Neural crest cell (in vitro differentiated cells): ENCODE measurements at places on chromosomes 3 and 15. TPM values are rescaled to one million over a fixed set of nuclear protein-coding genes. Genes with fewer than 3 reads are reported as not detected.

Gene DZIP1L
- 26.6 and 28.1 TPM in 2 replicates for total RNA-seq

DNA sequence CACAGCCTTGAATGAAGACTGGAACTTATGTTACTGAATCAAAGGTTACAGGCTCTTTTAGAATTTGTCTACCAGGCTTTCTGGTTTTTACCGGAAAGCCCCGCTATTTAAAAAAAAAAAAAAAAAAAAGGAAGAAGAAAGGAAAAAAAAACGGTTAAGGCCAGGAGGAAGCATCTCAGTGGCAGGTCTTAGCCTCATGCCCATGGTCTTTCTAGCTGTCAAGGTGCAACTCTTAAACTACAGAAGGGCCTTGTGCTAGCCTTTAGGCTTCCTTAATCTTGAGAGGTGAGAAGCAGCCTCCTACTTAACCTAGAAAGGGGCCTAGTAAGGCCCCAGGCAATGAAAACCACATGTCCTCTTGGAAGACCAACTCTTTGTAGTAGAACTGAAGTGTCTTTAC is 77.5 kb downstream of the TBC1D5 start:
- no peak for DNase-seq

DNA sequence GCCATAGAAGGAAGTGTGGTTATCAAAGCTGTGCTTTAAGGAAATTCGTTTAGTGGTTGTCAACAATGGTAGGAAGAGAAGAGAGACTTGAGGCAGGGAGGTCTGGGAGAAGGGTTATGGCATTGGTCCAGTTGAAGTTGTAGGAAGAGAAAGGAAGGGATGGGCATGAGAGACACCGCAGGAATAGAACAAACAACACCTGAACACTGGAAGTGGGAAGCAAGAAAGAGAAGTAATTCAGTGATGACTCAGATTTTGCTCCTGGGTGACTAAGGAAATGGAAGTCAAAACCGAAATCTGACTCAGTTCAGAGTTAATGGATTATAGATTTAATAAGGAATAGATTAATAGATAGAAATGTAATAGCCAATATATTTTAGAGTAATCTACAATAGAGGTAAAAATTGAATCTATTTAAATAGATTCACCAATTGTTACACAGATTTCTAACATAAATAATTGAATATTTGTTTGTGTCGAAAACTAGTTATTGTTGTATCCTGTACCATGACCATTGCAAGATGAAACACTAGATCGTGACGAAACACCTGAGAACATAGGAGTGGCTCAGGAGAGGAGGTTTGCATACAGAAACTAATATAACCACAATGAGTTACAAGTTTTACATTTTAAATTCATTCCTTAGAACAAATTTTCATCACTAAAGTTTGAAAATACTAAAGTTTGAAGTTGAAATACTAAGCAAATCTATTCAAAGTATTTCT is 36.0 kb downstream of the THBS1 start:
- DNase-seq: no peak

DNA sequence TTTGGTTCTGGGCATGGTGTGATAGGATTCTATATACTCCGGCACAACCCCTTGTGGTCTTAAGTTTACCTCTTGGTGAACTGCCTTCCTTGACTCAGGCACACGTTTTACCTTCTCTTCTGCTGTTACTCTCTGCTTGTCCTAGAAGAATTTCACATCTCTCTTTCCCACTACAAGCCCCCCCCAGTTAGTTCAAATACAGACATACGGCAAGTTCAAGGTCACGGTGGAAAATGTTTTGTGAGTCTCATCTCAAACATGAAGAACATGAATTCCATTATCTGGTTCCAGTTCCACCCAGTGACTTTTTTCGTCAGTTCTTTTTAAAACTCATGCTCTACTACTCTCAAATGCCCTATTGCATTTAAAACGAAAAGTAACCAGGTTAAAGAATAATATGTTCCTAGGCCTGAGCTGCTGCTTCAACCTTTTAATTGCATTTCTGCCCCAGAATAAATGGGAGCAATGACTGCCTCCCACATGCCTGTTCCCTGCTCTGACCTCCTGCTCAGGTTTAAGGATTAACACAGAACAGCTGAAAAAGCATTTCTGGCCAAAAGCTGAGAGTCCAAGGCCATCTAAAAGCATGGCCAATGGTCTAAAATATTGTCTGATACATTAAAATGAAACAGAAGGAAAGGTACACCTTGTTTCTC is 132.8 kb downstream of the OSBPL10 start:
- no peak for DNase-seq

DNA sequence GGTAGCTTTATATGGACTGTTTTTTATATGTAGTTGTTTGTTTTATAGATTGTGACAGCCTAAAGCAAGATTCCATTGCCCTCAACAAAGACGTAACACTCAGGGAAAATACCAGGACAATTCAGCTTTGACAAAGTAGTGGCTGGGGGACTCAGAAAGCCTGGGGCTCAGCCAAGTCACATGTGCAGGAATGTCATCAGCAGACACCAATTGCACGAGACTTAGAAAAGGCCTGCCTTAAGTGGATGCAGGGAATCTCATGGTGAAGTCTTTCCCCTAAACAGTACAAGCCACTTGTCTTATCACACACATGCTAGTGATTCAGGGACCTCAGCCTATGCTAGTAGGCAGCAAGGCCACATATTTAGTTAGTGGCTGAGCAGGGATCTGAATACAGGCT is 381.8 kb upstream of the THBS1 start:
- no peak for DNase-seq

GRCh38 chr3:111610612-111611054 is 15.5 kb upstream of the ZBED2 start:
- no peak for DNase-seq

DNA sequence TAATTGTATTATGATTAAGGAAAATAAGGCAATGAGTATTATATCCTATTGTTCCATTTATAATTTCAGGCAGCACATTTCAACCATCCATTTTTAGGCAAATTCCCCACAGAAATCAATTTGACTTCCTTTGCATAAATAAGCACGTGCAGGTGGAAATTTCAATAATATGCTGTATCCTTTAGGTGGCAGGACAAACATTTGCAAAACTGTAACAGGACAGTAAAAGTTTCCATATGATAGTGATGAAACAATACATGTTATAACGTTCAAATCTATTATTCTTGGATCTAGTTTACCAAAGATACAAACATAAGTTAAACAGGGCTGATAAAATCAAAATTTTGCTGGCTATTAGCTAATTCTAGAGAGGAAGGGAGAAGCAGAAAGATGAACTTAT is 8.5 kb downstream of the UACA start:
- no peak for DNase-seq

DNA sequence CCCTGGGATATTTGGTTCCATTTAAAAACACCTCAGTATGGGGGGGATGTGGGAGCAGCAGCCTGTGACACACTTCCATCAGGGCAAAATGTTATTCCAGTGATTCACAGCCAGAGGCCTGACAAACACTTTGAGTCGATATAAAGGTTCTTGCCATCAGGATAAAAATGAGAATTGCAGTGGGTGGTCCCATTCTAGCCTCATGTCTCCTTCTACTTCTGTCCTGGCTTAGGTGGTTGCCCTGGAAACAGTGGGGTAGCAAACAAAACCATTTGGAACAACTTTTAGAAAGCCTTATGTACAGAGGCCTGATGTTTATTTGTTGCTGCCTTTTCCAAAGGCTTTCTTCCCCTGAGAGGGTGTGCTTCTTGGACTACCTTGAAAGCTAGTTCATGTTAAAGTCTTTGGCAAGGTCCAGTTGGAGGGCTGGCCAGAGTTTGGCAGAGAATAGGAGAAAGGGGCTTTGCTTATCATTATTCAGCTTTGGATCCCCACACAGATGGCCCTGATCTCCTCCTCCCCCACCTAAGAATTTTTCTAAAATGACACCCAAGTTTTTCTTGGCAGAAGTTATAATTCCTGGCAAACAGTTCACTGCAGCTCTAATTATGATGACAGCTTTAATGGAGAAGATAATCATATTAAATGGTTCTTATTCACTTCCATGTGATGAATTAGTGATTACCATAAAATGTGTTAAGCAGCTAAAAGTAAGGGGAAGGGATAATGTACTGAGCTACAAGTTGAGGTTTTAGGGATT is 84.2 kb upstream of the ZNF280D start:
- no peak for DNase-seq

DNA sequence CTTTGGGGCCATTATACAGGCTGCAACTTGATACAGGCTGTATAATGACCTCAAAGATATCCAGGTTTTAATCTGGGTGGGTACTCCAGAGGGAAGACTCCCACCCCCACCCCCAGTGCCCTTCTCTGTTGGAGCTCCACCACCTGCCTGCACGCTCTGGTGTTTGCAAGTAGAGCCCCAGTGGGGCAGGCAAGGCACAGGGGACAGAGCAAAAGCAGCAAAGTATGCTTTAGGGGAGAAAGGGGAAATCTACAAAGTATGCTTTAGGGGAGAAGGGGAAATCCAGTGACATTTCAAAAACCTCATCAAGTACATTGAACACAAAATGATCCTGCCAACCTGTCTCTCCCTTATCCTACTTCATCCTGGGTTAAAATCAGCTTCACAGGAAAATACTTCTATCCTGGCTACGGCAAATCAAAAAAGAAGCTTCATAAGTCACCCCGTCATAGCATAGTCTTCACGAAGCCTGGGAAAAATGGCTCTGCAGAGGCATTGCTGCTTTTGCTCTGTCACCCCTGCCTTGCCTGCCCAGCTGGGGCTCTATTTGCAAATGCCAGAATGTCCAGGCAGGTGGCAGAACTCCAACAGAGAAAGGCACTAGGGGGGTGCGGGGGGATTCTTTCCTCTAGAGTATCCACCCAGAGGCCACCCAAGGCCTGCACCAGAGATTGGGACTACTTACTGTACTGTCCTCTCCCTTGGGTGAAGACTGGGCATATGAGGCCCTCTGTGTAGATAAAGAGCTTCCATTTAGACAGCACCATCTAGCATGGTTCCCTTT is 60.9 kb upstream of the ATP11B start:
- no peak for DNase-seq
